ENCODE measurements at places on chromosomes 3 and 15. TPM values are rescaled to one million over a fixed set of nuclear protein-coding genes. Genes with fewer than 3 reads are reported as not detected.

Gene MYH15
- total RNA-seq, result 0.54 TPM

Gene DAZL
- not detected for total RNA-seq

Gene TOPAZ1
- not detected for total RNA-seq

Gene C3orf22
- total RNA-seq, result not detected

Gene CAND2
- 62.6 TPM for total RNA-seq
